Colonic mucosa (tissue), 4 donors: ENCODE measurements at places on chromosomes 6 and 20. TPM values are rescaled to one million over a fixed set of nuclear protein-coding genes. Genes with fewer than 3 reads are reported as not detected.

Gene RUNX2
- total RNA-seq = 1.7 TPM

DNA sequence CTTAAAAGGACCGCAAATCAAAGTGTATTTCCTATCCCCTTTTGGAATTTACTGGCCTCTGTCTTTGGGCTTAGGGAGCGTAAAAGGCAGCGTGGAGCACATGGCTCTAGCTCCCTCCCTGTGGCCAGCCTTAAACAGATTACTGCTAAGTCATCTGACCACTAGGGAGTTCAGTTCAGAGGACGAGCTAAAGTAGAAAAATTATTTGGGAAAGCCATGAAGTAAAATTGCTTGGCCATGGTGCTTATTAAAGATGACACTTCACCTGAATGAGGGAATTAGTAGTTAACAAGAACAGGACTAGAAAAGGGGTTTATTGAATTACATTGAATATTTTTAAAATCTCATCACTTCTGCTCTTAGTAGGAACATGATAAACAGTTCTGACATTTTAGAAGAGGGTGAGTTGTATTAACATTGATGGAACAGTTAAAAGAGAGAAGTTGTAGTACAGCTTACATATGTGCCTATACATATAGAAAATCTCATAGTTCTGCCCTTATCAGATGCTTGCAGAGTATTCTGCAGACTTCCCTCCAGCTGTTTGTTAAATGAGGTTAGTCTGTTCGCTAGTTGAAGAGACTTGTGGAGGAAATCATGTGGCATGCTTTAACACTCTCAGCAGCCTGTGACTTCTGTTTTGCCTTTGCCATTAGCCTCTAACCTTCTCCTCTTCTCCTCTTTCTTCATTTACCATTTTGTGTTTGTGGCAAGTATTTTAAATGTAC lies 31.2 kb upstream of the MAPK13 start:
- DNase-seq = no peak

DNA sequence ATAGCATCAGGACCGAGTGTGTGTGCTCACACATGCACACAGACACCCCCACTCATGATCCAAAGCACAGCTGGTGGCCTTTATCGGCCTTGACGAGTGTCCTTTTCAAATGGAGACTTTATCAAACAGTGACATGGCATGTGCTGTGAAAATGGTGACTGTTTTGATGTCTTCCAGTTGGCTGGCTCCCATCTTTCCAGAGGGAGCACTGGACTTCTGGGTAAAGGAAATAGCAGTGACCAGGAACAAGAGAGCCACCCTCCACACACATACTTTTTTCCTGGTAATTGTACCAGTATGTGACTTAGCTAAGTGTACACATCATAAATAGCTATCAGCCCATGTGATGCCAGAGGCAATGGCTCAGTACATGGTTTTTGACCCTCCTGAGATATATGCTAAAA lies 52.7 kb downstream of the ZDHHC14 start:
- DNase-seq = peak; percentile 32

DNA sequence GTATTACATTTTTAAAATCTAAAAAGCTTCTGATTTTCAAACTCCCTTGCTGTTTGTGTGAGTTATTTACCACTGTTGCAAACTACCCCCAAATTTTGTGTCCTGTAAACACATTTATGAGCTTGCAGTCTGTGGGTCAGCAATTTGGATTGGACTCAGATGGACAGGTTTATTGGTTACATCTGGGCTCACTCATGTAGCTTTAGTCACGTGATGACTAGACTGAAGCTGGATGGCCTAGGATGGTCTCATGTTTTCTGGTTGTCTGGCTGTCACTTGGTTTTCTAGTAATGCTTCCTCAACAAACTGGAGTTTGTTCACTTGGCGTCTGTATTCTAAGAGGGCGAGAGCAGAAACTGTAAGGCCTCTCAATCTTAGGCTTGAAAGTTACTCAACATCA lies 12.2 kb upstream of the C6orf58 start:
- no peak for DNase-seq

- DNase-seq = no peak
These were observed 102.7 kb downstream of the KCNQ5 start for GRCh38 chr6:72724545-72724944.

GRCh38 chr6:150333585-150333941 lies 35.2 kb upstream of the IYD start:
- DNase-seq = no peak

Gene RBBP9
- total RNA-seq = 10.8 TPM

GRCh38 chr6:148225871-148226270 lies 116.8 kb upstream of the SASH1 start:
- DNase-seq = no peak

Gene LY6G6F
- total RNA-seq = not detected

Gene GHRH
- total RNA-seq = not detected

DNA sequence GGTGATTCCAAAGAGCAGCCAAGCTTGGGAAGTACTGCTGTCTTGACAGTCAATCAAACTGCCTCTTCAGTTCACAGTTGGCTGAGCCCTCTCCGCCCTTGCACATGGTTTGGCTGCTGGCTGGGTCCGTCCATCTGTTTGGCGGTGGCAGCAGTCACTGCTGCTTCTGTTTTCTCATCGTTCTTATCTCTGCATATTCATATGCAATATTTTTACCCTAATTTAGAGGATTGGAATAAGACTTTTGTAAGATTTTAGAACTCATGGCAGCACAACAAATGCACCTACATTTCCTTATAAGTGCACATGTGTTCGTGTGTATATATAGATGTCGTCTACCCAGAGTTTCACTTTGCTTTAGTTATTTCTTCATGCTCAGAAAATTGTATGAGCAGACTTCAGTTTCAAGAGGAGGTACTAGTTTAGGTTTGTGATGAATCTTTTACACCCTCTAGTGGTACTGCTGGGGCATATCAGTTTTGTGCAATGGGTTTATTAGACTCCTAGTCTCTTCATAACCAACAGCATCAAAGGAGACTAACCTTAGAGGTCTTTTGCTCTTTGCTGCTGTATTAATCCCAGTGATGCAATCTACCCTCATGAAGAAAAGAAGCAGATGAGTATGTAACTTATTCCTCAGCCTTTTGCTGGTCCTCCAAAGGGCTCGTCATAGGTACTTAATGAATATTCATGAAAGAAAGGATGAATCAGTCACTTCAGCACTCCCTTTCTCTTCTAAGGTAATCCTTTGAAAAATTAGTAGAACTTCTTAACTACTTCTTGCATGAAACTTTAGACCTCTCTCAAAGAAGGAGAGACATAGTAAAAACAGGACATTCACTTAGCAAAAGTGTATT lies 44.3 kb downstream of the KHDC1L start:
- no peak for DNase-seq

- DNase-seq = no peak
These were observed 401.1 kb downstream of the SAMD5 start for GRCh38 chr6:147909640-147910039.

DNA sequence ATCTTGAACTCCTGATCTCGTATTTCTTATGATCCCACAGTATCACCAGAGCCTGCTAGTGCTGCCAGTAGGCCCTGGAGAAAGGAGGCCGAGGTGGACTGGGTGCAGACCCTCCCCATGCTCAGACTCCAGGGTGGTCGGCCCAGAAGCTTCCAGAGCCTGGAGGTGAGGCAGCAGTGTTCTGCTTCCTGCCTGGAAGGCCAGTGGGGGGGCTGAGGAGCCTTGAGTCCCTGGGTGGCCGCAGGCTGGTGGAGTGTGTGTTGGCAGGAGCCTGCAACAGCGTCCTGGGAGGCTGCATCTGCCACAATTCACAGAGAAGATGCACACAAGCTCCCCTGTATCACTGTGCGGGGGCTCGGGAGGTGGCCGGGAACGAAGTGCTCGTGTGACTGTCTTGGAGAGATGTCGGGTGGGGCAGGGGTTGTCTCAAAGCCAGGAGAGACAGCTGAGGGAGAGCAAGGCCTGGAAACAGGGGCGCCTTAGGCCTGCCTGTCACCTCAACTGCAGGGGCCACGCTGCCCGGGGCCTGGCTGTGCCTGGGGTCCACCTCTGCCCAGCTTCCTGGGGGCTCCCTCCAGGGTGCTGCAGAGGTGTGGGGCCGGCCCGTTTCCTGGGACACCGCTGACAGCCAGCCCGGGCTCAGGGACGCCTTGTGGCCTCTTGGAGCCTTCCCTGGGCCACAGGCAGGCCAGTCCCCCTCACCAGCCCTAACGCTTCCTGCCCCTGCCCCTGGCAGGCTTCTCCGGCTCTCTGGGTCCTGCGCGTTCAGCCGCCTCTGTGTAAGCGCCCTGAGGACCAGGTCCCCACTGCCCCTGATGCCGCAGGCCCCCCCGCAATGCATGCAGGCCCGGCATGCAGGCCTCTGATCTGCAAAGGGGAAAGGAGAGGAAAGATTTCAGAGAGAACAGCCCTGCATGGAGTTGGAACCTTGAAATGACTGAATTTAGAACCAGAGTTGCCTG lies 24.2 kb upstream of the MAS1 start:
- DNase-seq = no peak

DNA sequence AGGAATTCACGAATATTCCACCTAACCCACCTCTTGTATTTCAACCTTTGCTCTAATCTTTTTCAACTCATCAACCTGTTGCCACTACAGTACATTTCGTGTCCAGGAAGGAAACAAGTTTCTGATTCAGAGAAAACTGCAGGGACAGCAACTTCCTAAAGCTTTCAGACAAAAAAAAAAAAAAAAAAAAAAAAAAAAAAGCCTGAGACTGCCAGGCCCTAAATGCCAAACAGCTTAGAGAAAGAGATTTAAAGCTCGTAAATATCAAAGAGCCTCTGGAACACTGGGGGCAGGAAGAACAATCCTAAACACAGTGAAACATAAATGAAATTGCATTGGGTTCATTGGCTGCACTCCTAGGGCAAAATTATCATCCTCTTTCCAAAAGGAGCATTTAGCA lies 411.2 kb upstream of the SPTLC3 start:
- no peak for DNase-seq

DNA sequence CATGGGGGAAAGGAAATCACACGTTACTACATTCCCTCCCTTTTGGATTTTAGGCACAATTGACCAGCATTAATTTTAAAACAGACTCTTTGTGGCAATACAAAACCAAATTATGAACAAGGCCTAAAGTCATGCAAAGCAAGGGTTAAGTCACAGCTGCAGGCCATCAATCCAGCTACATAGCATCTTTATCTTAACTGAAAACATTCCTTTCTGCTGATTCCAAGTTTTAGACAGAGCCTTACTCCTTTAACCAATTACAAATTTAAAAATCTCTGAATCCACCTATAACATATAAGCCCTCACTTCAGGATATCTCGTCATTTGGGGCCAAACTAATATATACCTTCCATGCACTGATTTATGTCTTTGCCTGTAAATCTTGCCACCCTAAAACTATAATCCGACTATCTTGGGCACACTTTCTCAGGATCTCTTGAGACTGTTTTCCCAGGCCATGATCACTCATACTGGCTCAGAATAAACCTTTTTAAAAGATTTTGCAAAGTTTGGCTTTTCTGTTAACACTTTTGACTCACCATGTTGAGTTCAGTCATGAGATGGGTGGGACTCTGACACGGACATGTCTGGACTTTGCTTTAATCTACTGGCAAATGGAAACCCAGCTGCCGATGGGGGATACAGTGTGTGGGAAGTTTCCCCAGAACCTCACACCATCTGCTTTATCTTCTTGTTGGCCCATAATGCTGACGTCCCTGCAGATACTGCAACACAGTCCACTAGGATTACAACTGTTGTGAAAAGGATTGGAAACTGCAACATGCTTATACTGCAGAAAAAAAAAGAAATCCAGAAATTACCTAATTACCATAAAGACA lies 757.0 kb downstream of the PTPRT start:
- no peak for DNase-seq

DNA sequence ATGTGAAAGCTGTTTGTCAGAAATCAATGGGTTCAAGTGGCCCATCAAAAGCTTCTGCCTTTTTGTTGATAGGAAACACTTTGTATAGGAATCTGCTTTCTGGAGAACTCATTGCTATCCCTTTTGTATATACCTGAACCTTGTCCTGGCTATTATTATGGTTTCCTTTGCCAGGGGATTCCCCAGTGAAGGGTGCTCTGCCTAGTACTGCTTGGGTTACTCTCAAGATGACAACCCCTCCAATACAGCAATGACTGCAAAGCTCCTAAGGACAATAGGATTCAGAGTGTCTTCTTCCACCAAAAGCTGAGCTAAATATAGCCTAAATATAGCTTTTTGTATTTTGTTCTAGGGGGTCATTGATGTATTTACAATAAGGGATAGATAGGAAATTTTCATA lies 54.0 kb upstream of the PTPRK start:
- DNase-seq = no peak

Gene PAX1
- total RNA-seq = not detected
